Cortex of kidney (tissue), 1 donor: ENCODE measurements at places on chromosomes 2 and 18.

DNA sequence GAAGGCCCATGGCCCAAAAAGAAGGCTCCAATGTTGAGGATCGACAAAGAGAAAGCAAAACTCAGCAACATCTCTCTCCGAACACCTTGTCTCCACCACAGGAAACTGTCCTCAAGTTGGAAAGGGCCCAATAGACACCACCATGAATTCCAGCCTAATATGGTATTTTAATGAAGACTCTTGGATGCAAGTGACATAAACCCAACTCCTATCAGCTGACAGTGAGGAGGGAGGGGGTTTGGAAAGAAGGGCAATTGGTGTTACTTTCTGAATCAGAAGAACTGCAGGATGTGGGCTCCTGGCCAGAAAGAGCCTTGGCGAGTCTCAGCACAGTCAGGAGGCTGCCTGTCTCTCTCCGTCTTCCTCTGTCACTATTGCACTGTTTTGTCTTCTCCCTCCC, 40.3 kb upstream of the SIGLEC15 start:
- no peak for DNase-seq

DNA sequence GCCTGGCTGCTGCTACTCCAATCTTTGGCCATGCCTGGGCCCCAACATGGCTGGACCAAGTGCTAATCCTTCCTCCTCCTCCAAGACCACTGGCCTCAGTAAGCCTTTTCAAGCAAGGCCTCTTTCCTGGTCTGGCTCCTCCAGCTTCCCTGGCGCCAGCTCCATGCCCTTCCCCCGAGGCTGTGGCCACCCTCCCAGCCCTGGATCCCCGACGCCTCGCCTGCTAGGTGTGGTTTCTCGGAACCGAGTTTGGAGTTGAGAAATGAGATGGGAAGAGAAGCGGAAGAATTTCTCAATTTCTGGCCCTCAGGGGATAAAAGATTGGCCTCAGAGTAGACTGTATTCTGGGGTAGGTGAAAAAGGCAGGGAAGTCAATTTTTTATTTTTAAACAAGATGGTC, 46.4 kb downstream of the ADCY3 start:
- no peak for DNase-seq

DNA sequence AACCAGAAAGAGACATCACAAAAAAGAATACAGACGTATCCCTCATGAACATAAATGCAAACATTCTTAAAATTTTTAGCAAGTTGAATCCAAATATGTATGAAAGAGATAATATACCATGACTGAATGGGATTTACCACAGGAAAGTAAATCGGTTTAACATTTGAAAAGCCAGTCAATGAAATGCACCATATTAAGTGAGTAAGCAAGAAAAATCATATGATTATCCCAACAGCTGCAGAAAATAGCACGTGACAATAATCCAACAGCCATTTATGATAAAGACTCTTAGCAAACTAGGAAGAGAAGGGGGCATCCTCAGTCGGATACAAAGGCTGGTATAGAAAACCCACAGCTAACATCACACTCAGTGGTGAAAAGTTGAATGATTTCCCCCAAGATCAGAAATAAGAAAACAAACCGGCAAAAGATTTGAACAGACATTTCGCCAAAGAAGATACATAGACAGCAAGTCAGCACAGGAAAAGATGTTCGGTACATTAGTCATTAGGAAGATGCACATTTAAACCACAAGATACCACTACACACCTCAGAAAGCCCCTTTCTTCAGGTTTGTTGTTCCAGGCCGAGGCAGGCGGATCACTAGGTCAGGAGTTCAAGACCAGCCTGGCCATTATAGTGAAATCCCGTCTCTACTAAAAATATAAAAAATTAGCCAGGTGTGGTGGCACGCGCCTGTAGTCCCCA, 144.3 kb downstream of the INHBB start:
- no peak for DNase-seq

DNA sequence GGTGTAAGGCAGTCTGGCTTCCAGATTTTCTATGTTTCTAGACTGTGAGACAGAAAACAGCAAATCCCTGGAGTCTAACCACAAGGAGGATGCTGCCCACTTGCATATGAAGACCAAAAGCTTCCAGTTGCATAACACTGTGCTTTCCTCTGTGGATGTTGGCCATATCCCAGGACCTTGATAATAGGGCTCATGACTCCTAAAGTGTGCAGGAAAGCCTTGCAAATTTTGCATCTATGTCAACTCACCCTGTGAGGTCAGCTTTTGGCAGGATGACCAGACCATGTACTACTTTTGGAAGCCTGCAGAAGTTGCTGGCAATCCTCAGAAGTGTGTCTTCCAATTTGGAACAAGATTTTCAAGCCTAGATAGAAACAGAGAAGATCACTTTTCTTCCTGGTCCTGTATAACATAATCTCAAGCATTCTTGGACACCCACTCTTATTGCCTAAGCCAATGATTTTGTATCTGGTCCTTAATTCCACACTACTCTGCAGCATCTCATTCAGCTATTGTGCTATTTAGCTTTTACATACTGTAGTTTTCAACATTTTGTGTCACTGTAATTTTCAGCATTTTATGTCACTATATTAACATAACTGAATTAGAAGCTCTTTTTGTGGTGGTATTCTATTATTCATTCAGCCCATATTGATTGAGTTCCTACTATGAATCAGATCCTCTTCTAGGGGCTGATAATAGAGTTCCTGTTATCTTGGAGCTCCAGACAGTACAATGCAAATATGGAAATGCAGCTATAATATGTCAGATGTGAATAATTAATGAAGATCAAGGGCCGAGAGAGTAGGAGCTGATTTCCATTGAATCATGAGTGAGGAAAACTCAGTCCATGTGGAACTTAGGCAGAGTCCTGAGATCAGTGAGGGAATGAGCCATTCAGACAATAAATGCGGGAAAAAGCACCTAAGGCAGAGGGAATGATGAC, 85.3 kb upstream of the RAB27B start:
- DNase-seq, result no peak

DNA sequence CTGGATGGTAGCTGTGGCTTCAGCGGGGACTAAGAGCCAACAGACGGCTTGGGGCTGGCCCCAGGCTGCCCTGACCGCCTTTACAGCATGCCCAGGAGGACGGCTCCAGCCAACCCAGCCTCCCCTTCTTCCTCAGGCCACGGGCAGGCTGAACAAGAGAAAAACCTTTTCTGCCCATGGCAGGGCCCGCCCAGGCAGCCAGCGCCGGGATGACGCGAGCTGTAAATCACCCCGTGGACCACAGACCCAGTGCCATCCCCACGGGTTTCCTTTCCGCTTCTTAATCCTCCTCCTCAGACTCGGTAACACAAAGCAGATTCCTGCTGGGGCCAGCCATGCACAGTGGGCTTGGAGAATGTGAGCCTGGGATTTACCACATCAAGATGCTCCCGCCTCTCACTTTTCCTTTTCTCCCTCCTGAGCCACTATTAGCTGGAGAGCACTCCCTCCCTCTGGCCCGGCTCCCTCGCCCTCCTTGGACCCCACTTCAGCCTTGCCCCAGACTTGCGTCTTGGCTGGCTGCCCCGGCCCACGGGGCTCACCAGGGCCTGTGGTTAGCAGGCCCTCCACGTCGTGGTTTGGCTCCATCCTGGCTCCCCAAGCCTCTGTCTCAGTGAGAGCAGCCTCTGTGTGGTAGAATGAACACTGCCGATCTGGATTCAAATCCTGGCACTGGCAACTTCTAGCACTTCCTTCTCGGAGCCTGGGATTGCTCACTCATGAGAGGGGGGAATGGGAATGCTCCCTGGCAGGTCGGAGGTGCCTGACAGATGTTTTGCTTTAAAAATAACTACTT, 31.4 kb downstream of the ATOH8 start:
- no peak for DNase-seq

GRCh38 chr2:71932037-71932779, 215.5 kb downstream of the CYP26B1 start:
- no peak for DNase-seq

DNA sequence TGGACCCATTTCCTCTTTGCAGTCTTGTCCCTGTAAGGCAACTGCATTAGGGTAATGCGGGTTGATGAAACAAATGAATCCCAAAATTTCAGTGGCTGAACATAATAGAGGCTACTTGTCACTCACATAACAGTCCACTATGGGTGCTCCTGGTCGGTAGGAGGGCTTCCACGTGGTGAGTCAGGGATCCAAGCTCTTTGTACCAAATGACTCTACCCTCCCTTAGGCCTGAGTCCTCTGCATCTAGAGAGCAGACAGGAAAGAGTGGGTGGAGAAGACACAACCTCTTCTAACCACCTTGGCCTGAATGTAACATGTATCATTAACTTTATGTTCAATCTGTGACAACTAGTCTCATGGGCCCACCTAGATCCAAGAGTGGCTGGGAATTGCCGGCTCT, 86.2 kb upstream of the HAAO start:
- DNase-seq, result no peak

DNA sequence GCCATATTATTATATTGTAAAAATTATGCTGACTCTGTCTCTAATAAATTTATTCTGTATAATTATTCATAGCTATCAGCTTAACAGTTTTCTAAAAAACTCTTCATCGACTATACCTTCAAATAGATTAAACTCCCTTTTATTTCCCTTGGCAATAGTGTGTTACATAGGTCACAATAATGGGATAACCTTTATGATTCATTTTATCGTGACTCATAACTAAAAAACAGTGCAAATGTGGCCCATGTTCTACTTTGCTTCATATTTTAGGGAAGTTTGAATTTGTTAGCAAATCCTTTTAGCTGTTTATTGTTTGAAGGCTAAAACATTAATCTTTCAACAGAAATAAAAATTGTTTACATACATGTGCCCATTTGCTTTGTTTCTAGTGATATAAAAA, 783.2 kb upstream of the CDH2 start:
- no peak for DNase-seq

- DNase-seq, result no peak
Observed at GRCh38 chr18:46452820-46453219, 204.2 kb downstream of the LOXHD1 start.

- DNase-seq, result no peak
Observed at GRCh38 chr2:71595569-71595968, 142.2 kb downstream of the DYSF start.

GRCh38 chr2:39787950-39788349, 8.9 kb upstream of the THUMPD2 start:
- DNase-seq, result no peak

GRCh38 chr2:99648178-99648844, 158.5 kb upstream of the REV1 start:
- DNase-seq, result no peak

- DNase-seq, result no peak
Observed at GRCh38 chr2:134469516-134470115, 215.7 kb downstream of the MGAT5 start.

- DNase-seq, result no peak
Observed at GRCh38 chr2:11750422-11750821, 4.0 kb downstream of the LPIN1 start.

DNA sequence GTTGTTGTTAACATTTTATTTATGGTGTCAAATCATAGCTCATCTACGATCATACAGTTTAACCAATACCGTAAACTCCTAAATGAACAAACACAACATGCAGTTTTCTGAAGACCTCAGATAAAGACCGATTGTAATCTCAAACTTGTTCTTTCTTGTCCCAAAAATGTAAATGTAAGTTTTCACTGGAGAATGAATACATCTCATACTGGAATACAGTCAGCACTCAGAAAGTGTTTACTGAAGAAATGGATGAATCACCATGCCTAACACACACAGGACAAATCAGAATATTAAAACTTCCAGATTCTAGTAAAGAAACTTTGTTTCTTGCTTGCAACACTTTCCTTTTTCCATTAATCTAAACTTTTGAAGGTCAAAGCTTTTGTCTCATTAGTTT, 380.5 kb downstream of the DLGAP1 start:
- DNase-seq, result no peak

- DNase-seq, result no peak
Observed at GRCh38 chr2:219419331-219420197, 1.4 kb downstream of the DES start.

DNA sequence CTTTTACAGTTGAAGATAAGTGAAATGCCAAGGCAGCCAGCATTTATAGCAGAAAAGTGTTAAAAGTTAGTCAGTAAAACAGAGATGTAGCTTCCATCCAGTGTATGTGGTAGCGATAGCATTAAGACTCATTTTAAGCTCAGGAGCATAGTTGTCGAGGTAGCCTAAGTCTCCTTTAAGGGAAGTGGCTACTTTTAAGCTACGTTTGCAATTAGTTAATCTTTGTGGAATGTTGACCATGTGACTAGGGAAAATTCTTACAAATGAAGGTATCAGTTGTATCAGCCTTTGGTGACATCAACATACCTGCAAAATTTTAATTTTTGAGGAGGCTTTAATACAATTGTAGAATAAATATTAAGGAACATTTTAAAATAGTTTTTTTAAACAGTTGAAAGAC, 61.9 kb downstream of the LHCGR start:
- DNase-seq, result no peak

DNA sequence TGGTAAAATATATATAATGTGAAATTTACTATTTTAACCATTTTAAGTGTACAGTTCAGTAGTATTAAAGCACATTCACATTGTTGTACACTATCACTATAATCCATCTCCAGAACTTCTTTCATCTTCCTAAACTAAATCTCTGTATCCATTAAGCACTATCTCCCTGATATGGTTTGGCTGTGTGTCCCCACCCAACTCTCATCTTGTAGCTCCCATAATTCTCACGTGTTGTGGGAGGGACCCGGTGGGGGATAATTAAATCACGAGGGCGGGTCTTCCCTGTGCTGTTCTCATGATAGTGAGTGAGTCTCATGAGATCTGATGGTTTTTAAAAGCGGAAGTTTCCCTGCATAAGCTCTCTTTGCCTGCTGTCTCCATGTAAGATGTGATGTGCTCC, 178.9 kb upstream of the NABP1 start:
- no peak for DNase-seq

DNA sequence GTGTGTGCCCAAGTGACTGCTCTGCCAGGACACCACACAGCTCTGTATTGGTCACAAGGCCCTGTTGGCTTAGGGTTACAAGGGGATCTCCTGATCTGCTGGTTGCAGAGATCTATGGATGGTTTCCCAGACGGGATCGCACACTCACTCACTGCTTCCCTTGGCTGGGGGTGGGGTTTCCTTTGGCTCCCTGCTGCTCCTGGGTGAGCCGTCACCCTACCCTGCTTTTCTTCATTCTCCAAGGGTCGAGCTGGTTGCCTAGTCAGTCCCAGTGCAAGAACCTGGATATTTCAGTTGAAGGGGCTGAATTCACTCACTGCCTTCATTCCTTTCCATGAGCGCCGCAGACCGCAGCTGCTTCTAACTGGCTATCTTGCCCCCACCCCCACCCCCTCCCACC, 56.3 kb downstream of the GTF3C3 start:
- no peak for DNase-seq

DNA sequence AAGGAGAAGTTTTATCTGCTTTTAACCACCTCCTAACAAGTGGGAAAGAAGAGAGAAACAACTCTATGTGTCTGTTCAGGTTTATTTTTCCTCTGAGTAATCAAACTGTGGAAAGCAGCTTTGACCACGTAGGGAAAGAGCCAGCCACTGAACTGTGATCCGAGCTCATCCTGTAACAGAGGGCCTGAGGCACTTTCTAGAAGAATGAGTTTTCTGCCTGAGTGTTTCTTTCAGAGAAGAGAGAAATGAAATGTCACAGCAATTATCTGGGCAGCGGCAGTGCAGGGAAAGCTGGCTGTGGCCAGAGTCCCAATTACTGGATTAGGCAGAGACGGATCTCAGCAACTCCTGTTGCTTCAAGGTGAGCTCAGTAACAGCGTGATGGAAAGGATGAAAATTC, 151.9 kb downstream of the CD226 start:
- DNase-seq, result no peak
